ENCODE measurements at places on chromosomes 6 and 20. TPM values are rescaled to one million over a fixed set of nuclear protein-coding genes. Genes with fewer than 3 reads are reported as not detected.

GRCh38 chr6:158911746-158912480 is 88.1 kb downstream of the RSPH3 start:
- DNase-seq = no peak
- H3K27ac ChIP-seq = no peak overlapping the region
- H3K27me3 ChIP-seq = peaks cover 4% of the 10 kb centered on the region
- H3K36me3 ChIP-seq = no peaks in the 10 kb centered on the region
- no peak overlapping the region for H3K4me3 ChIP-seq

Gene CEP162
- total RNA-seq = 2.5 TPM

Gene PPIL6
- 1.1 TPM for total RNA-seq

GRCh38 chr20:39518654-39519053 is 556.5 kb downstream of the DHX35 start:
- no peaks in the 10 kb centered on the region for H3K36me3 ChIP-seq
- DNase-seq = no peak
- H3K27me3 ChIP-seq = no peaks in the 10 kb centered on the region
- H3K4me1 ChIP-seq = no peaks in the 10 kb centered on the region
- H3K4me3 ChIP-seq = no peak overlapping the region
- no peak overlapping the region for H3K27ac ChIP-seq

Gene SCGN
- not detected for total RNA-seq

Gene PNISR
- 39.1 TPM for total RNA-seq

GRCh38 chr6:110520209-110520965 is 44.0 kb upstream of the SLC22A16 start:
- H3K36me3 ChIP-seq = no peaks in the 10 kb centered on the region
- no peak overlapping the region for H3K4me3 ChIP-seq
- no peaks in the 10 kb centered on the region for H3K4me1 ChIP-seq
- H3K27ac ChIP-seq = no peak overlapping the region
- H3K27me3 ChIP-seq = no peaks in the 10 kb centered on the region

- no peak overlapping the region for H3K27ac ChIP-seq
- H3K4me1 ChIP-seq = no peaks in the 10 kb centered on the region
- peaks cover 6% of the 10 kb centered on the region for H3K27me3 ChIP-seq
- H3K4me3 ChIP-seq = no peak overlapping the region
- no peaks in the 10 kb centered on the region for H3K36me3 ChIP-seq
Observed at GRCh38 chr6:137133122-137133521, 40.3 kb downstream of the IL22RA2 start.

GRCh38 chr20:48648482-48649051 is 179.2 kb downstream of the PREX1 start:
- H3K36me3 ChIP-seq = no peaks in the 10 kb centered on the region
- no peak overlapping the region for H3K4me3 ChIP-seq
- DNase-seq = no peak
- H3K27me3 ChIP-seq = no peaks in the 10 kb centered on the region
- no peak overlapping the region for H3K27ac ChIP-seq

Gene TBXT
- not detected for total RNA-seq

Gene WFDC6
- not detected for total RNA-seq

Measured in psoas muscle (tissue), 8 donors.